Naive B cell (primary cell): ENCODE measurements at places on chromosomes 13 and 19.
A peak's percentile ranks its signal among the peaks of the same experiment; 100 is the strongest.

- no peak for DNase-seq
Observed at GRCh38 chr19:48479686-48480085, 10.5 kb downstream of the CYTH2 start.

GRCh38 chr13:75481176-75482069 lies 546 bp downstream of the TBC1D4 start:
- peak; percentile 27 for DNase-seq

- no peak for DNase-seq
Observed at GRCh38 chr19:5947435-5947834, 30.5 kb downstream of the RANBP3 start.

DNA sequence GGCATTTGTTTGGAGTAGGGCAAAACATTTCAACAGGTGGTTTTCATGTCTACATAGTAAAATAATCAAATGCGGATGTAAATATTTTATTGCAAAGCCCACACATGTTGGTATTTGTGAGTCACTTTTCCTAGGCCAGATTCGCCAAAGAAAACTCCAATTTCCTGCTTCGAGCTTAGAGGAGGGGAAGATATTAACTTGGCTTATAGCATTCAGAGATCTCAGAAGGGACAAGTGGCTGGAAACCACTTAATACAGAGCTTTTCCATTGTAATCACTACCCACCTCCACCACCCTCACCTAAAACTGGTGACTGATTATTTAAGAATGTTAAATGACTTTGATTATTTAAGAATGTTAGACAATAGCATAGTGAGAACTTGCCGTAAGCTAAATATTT lies 530.6 kb upstream of the SPRY2 start:
- DNase-seq, result no peak

DNA sequence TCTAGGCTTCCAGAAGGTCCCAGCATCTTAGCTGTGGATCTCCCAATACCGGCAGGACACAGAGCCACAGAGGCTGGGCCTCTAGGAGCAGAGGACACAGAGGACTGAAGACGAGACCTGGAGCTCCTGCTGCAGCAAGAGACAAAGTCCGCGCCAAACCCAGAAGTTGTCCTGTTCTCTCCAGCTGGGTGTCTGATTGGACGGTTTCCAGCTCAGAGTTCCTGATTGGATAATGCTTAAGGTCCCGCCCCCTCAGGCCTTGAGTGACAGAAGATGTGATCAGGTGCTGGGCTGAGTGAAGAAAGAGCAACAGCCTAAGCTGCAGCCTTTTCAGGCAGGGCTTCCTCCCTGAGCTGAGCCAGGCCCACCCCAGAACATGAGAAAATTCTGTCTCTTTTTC lies 59.9 kb upstream of the ZNF85 start:
- DNase-seq, result no peak

- no peak for DNase-seq
Observed at GRCh38 chr13:94329754-94330551, 149.5 kb downstream of the DCT start.

GRCh38 chr19:58558066-58558622 lies at the start of gene UBE2M:
UBE2M (minus strand) TSS chr19:58558611; CDS start chr19:58558381, 230 bp downstream.
- no peak for DNase-seq

DNA sequence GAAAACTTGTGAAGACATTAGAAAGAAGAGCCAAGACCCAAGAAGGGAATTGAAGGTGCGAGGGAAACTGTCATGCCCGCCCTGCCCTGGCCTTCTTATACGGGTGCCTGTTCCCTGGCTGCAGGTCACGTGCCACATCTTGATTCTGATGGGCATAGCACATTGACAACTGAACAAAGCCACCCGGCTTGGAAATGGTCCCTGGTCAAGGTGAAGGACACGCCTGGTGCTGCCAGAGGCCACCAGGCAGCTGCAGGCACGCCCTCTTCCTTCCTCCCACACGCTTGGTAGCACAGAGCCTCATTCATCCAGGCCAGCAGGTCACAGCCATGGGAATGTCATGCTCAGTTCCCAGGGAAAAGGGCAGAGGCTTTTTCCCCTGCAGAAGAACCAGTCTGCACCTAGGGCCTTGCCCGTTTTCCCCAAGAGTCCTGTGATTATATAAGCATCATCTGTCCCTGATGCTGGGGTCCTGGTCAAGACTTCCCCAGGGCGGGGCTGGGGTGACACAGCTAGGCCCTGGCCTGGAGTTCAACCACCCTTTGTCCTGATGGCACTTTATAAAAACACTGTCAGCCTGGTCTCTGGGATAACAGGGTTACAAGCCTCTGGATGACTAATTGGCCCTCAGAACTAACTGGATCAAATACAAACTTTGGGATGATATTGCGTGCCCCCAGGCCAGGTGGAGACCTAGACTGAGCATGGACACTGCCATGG lies 56.0 kb downstream of the CDADC1 start:
- no peak for DNase-seq

DNA sequence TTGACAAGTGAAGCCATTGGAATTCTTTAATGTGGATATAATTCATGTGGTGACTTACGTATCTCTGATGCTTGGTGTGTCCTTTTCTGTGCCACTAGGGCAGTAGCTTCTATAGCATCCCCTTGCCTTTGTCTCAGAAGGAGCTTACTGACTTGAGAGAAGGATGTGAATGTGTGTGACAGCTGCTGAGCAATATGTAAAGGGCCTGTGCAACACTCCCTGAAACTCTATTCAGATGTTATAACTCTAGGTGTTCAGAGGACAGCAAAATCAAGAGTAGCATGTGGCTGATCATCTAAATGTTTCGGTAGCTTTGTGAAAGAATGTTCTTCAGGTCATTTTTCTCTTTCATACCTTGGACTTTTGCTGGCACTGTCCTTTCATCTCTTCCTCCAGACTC lies 189.5 kb downstream of the LMO7 start:
- DNase-seq, result no peak

DNA sequence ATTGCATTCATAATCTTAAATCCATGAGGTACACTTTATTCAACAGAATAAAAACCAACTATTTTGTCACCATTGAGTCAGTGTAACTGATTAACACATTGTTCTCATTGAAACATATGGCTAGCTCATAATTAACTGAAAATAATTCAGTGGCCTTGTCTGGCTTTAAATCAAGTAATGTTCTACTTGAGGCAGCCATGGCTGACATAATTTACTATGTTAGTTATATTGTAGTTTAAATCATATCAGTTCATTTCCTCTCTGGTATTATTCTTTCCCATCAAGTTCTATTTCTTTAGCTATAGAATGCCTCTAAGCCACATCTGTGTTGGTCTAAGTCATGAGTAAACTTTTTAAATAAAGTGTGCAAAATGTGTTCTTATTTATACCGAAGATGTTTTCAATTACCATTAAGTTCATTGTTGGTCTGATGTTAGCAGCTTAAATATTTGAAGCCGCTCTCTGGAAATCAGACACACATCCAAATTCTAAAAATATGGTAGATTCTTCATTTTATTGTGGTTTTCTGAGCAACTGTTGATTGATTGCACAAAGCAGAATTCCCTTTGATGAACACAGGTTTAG lies 393.7 kb downstream of the GPC6 start:
- no peak for DNase-seq

GRCh38 chr13:107075576-107075975 lies 507.6 kb upstream of the ARGLU1 start:
- no peak for DNase-seq

- DNase-seq, result no peak
Observed at GRCh38 chr19:44782729-44783128, 5.0 kb downstream of the CBLC start.

GRCh38 chr13:97074618-97075017 lies 80.3 kb upstream of the OXGR1 start:
- no peak for DNase-seq

DNA sequence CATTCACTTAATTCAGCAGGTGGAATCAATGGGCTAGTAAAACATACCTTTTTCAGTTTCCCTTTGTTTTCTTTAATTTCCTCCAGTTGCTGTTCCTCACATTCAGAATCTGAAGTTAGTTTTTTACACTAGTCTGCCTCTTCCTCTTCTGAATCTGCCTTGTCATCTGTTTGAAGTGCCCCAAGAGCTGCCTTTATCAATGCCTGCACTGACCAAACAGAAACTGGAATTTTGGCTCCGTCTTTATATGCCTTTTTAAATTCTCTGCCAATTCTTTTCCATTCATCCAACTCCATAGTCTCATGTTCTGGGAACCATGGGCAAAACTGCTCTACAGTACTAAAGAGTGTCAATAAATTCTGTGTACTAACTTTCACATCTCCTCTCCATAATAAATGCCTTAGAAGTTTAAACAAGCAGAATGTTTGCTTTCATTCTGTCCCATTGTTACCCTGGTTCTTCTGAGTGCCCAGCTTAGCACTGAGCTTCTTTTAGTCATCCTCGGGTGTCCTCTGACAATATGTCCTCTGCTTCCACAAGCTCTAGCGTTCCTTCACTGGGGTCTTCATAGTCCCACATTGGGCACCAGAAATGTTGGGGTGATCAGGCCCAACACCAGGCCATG lies 154.2 kb downstream of the ZNF486 start:
- no peak for DNase-seq

- no peak for DNase-seq
Observed at GRCh38 chr13:98411617-98412265, 165.2 kb downstream of the STK24 start.

DNA sequence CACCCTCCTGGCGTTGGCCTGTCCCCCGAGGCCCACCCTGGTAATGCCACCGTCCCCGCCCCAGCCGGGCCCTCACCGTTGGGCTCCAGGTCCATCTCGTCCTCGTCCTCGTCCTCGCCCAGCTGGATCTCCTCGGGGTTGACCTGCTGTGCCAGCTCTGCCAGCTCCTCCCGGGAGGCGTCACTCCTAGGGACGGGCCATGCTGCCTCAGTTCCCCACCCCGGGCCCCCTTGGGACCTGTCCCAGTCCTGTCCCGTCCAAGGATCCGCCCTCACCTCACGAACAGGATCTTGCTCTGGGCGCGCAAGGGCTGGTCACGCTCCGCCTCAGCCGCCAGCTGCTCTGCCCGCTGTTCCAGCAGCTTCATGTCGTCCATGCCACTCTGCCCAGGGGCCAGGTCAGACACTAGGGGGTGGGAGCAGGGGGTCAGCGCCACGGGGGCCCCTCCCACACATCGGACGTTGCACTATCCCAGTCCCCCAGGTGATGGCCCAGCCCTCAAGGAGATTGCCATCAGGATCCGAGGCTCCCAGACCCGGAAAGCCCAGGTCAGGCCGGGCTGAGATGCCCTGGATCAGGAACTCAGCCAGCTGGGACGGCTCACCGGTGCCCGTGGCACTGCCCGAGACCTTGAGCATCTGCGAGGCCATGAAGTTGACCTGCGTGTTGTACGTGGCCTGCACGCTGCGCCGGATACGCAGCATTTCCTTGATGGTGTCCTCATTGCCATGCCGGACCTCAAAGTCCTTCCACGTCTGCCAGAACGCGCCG lies 9.5 kb downstream of the XAB2 start:
- DNase-seq, result no peak

- no peak for DNase-seq
Observed at GRCh38 chr19:43441716-43442115, 23.7 kb downstream of the LYPD3 start.

DNA sequence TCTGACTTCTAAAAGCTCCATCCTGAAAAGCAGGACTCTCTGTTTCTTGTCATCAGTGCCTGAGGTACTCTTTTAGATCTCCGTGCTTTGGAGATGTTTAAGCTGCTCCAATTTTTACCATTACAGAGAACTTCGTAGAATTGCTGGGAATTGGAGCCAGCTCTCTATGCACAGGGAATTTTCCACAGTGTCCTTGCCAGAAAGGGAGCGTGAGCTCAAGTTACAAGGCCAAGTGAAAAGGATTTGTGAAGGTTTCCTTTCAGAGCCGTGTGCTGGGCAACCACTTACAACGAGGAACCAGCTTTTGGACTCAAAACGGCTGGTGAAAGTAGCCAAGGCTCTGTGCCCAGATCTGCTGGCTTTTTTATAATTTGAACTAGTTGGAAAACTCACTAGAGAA lies 82.6 kb downstream of the NUFIP1 start:
- no peak for DNase-seq

DNA sequence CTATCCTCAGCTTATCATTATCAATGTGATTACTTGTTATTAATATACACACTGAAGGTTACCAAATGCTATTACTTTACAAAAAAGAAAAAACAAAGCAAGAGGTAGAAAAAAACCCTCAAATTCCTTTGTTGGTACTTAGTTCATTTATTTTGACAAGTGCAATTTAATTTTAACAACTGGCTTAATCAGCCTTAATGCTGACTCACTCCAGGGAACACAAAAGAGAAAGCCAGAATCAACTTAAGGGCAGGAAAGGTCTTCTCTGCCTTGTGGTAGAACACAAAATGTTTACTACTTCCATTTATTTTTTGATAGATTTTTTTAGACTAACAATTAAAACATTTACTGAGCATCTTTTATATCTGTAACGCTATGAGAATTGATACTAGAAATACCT lies 417.1 kb downstream of the PCDH17 start:
- no peak for DNase-seq

- no peak for DNase-seq
Observed at GRCh38 chr13:46799139-46799538, 2.2 kb upstream of the ESD start.

DNA sequence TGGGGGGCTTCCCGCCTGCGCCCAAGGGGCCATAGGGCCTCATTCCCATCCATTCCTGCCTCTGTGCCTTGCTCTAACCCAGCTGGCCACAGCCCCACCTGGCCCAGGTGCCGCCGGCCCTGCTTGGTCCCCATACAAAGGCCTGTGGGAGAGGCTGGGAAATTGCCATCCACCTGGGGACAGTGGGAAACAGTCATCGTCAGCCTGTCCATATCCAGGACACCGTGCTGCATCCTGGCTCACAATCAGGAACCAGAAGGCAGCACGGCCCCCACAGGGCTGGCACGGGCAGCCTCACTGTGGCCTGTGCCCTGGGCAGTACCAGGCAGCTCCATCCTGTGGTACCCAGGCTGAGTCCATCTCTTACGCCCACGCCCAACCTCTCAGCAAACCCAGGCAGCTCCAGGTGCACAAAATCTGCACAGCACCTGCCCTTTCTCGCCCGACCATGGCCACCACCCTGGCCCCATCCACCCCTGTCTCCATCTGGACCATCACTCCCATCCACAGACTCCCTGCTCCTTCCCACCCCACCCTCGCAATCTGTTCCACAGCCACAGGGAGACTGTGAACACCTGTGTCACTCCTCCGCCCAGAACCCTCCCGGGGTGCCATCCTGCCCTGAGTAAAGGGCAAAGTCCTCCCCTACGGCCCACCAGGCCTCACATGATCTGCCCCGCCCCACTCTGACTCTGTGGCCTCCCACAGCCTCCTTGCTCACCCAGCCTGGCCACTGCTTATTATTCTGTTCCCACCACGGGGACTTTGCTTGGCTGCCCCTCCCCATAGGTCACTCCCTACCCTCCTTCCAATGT lies 21.1 kb upstream of the FBXO27 start:
- DNase-seq, result no peak

DNA sequence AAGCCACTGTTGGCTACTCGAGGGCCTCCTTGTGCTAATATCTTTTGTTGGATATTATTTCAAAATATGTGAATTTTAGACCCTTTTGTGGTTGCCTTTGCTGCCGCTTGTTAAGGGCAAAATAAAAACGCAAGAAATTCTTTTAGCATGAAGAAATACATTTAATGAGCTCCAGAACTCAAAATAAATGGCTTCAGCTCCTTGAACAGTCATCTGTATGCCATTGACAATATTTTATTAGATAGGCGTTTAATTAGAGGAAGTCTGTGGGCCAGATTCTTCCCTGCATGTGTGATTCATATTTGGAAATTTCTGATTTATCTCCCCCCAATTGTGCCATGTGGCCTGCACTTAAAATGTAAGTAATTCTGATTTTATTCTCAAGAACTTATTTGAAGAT lies 177.2 kb downstream of the STK24 start:
- no peak for DNase-seq
